ENCODE measurements at places on chromosomes 4 and X. TPM values are rescaled to one million over a fixed set of nuclear protein-coding genes. Genes with fewer than 3 reads are reported as not detected.

The OTUD6A gene
- not detected for polyA plus RNA-seq

The NAP1L5 gene
- polyA plus RNA-seq = 1.9 TPM

The SHROOM4 gene
- 0.87 TPM for polyA plus RNA-seq

The UGT2B11 gene
- not detected for polyA plus RNA-seq

The P2RY4 gene
- 0.06 TPM for polyA plus RNA-seq

The ZNF630 gene
- polyA plus RNA-seq = 1.1 TPM

The TRO gene
- 6.0 TPM for polyA plus RNA-seq

The FATE1 gene
- not detected for polyA plus RNA-seq

The MAGEB10 gene
- not detected for polyA plus RNA-seq
